ENCODE measurements at places on chromosomes 1 and 21. TPM values are rescaled to one million over a fixed set of nuclear protein-coding genes. Genes with fewer than 3 reads are reported as not detected.

Gene KCNA3
- not detected for polyA plus RNA-seq

Gene VHLL
- not detected for polyA plus RNA-seq

Gene SLC25A34
- 1.8 TPM for polyA plus RNA-seq

Gene MOB3C
- 5.5 TPM for polyA plus RNA-seq

Gene TTC24
- 1.1 TPM for polyA plus RNA-seq

Gene CNR2
- polyA plus RNA-seq: not detected

Gene GJA4
- polyA plus RNA-seq: 0.86 TPM

Gene ASCL5
- 0.16 TPM for polyA plus RNA-seq

Gene LCE1A
- not detected for polyA plus RNA-seq

Gene PROK1
- not detected for polyA plus RNA-seq

Gene SPRR2E
- polyA plus RNA-seq: not detected

Measured in cardiac muscle cell (in vitro differentiated cells and primary cell).